Chondrocyte (in vitro differentiated cells): ENCODE measurements at places on chromosomes 3 and 15. TPM values are rescaled to one million over a fixed set of nuclear protein-coding genes. Genes with fewer than 3 reads are reported as not detected.

CD80 gene
- not detected in 3 replicates for total RNA-seq

GASK1A gene
- 0.17 TPM in 1 of 3 replicates, not detected in the others for total RNA-seq

DNA sequence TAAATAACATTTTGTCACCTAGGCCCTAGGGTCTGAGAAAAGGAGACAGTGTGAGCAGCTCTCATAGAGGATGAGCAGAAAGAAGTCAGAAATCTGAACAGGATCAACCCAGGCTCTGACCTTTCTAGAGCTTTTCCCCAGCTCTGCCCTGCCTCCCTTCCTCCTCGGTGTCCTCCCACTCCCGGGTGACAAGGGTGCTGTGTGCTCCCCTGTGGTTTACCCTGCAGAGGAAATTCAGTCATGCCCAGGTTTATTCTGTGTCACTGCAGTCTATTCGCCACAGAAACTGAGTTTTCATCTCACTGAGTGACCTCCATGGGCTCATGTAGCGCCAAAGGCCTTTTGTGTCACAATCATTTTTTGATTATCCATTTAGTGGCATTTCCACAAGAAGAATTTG lies 76.6 kb downstream of the IL12A start:
- H3K27me3 ChIP-seq = peaks cover 9% of the 10 kb centered on the region
- H3K4me1 ChIP-seq = no peaks in the 10 kb centered on the region
- H3K27ac ChIP-seq = no peak overlapping the region
- no peak overlapping the region for H3K4me3 ChIP-seq
- no peak for DNase-seq
- H3K36me3 ChIP-seq = no peaks in the 10 kb centered on the region

- no peak overlapping the region for H3K4me3 ChIP-seq
- peaks cover 1% of the 10 kb centered on the region for H3K4me1 ChIP-seq
- H3K27me3 ChIP-seq = no peaks in the 10 kb centered on the region
- no peaks in the 10 kb centered on the region for H3K36me3 ChIP-seq
- DNase-seq = no peak
- H3K27ac ChIP-seq = no peak overlapping the region
Measured at GRCh38 chr3:16249336-16249735, 15.4 kb downstream of the DPH3 start.

USP50 gene
- 0.35 to 0.85 TPM (median 0.56 TPM) in 3 replicates for total RNA-seq

KNG1 gene
- not detected in 3 replicates for total RNA-seq

GRCh38 chr15:100334905-100335304 lies 6.9 kb downstream of the ADAMTS17 start:
- H3K36me3 ChIP-seq = no peaks in the 10 kb centered on the region
- no peaks in the 10 kb centered on the region for H3K27me3 ChIP-seq
- peaks cover 14% of the 10 kb centered on the region for H3K4me1 ChIP-seq
